ENCODE measurements at places on chromosomes 11 and 22. TPM values are rescaled to one million over a fixed set of nuclear protein-coding genes. Genes with fewer than 3 reads are reported as not detected.

Gene RAB38
- not detected for total RNA-seq

Gene CRYBA4
- not detected for total RNA-seq

Gene ADSL
- 195 TPM for total RNA-seq

Gene OR52A5
- not detected for total RNA-seq

Gene B4GAT1
- total RNA-seq: 34.4 TPM

Gene XKR3
- 0.97 TPM for total RNA-seq

Gene SCN3B
- total RNA-seq: 0.06 TPM

Gene IL10RA
- not detected for total RNA-seq

Gene MMP3
- 19.5 TPM for total RNA-seq

Gene CBX6
- 46.7 TPM for total RNA-seq

Gene CDON
- total RNA-seq: 1.7 TPM

GRCh38 chr22:38335077-38335476 is 17.8 kb upstream of the CSNK1E start:
- DNase-seq: no peak

DNA sequence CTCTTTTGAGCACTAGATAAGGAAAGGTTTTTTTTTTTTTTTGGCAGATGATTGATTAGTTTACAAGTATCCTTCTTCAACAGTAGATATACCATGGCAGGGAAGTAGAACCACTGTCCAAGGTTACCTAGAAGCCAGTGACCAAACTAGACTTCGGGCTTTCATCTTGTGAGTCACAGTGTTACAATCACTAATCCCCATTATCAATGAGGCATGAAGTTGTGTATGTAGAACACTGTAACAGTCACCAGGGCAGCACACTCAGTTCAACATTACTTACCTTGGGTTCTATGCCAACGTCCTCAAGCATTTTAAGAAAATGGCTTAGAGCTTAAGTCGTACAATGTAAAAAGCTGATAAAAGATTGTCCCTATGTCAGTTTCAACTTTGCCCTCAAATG is 430.9 kb downstream of the ETS1 start:
- no peak for DNase-seq

GRCh38 chr11:42976636-42977217 is 335.1 kb upstream of the API5 start:
- no peak for DNase-seq

DNA sequence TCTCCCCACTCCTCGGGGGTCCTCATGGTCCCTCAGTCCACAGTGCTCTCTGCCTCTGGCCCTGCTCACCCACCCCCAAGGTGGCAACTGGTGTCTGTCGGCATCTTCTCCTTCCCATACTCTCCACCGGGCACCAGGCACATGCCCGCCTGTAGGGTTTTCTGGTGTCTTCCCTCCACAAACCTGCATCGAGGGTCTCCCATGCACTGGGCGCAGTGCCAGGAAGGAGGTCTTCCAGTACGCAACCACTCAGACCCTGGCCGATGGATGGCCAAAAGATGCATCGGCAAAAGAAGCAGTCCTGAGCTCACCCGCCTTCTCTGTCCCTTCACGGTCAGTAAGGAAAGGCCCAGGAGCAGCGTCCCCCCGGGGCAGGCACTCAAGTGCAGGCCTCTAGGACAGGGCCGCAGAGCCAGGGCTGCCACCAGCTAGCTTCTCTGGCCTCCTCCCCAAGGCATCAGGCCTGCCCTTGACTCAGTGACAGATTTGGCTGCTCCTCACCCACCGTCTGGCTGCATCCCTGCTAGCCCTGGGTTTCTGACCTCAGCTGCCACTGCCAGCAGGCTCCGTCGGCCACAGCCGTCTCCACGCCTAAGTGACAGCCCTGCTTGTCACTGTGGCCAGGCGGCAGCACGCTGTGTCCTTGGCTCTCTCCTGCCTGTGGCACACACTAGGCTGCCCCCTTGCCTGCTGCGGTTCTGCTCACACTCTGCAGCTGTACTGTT is 32.1 kb upstream of the IGSF9B start:
- DNase-seq: no peak

- no peak for DNase-seq
Observed at GRCh38 chr11:82458761-82459160, 274.9 kb downstream of the FAM181B start.

DNA sequence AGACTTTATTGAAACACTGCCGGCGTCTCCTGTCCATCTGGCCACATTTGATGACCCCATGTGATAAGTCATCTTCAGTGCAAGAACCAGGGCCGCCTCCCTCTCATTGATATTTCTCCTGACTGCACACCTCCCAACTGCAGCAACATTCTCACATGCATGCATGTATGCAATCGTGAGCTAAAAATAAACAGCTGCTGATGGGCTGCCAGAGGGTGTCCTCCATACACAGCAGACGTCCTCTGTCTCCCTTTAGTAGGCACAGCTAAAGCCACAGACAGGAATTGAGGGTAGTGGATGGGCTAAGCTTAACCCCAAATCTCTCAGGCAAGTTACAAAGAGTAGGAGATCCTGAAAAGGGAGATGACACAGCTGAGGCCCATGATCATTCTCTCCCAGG is 106.7 kb upstream of the HSD17B12 start:
- no peak for DNase-seq

- no peak for DNase-seq
Observed at GRCh38 chr22:27612115-27612514, 189.4 kb downstream of the MN1 start.

- DNase-seq: no peak
Observed at GRCh38 chr11:69058511-69059270, 10.0 kb downstream of the TPCN2 start.

GRCh38 chr11:47010179-47010578 is 73.6 kb downstream of the CSTPP1 start:
- DNase-seq: no peak

DNA sequence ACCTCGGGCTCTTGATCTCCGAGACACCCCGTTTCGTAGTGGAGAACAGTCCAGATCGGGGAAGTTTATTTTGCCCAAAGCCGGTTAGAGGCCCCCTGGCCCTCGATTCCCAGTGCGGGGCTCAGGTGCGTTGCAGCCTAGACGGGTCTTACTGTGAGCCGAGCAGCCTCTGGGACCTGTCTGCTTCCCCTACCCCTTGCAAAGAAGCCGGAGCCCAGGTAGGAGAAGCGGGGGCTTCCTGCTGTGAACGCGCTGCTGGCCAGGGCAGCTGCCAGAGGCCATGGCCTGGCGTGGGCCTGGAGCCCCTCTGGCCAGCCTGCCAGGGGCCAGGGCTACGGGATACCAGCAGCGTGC is 621 bp downstream of the TSPO start:
- no peak for DNase-seq

- DNase-seq: no peak
Observed at GRCh38 chr11:92227230-92227814, 2.7 kb downstream of the FAT3 start.

DNA sequence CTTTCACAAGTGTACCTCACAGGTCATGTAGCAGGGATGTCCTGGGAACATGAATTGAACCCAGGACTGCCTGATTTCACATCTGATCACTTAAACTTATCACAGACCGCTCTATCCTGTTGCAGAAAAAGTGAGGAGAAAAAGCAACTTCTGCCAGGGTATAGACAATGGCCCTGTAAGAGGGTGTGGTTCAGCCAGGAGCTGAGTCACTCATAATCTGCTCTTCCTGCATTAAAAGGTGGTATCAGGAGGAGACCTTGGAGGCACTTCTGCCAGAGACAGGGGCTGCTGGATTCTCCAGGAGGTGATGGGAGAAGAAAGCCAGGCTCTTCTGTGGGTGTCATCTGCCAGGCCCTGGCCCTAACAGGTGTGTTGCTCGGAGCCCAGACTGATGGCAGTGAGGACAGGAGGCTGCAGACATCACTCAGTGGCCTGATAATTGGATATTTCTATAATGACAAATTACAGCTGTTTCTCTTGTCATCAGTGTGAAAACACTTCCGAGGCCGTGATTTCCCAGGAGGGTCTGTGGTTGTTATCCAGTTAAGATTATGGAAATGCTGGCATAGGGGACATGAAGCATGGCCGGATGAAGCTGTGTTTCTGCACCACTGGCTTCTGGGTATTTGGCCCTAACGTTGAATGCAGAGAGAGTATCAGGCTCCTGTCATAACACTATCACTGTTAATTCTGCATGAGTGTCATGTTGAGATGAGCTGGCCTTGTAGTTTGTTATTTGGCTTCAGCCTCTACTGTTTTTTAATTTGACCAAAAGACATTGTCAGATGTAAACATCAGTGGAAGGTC is 125.1 kb upstream of the ZBED5 start:
- DNase-seq: peak; percentile 50

DNA sequence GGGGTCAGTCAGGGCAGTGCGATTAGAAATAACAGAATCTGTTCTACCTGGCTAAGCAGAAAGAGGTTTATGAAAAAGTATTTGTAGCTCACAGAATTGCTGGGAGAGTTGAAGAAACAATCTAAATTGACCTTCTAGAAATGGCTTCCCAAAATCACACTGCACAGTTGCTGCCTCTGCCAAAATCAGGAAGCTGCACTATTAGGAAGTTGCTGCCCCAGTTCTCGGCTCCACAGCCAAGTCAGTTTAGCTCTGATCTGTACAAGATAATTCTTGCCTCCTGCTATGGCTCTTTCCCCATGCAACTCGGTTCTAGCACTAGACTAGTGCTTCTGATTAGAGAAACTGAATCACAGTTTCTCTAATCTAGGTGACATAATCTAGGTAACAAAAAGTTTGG is 16.0 kb upstream of the CCDC90B start:
- no peak for DNase-seq

DNA sequence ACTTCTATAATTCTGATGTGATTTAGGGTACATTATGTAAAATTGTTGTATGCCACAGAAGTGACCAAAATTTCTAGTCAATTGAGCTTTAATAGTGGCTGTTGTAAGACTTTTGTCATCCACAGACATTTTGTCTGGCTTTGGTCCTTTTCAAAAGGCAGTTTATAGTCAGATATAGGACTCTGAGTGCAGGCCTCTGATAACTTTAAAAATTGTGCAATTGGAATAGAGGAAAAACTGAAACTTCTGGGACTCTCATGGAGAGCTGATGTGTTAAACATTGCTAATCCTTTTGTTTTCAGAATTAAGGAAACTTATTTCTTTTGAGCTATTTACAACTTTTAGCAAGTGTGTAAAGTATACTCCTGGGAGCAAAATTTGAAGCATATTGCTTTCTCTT is 9.0 kb upstream of the MRPL17 start:
- DNase-seq: no peak

- no peak for DNase-seq
Observed at GRCh38 chr11:62883673-62884072, 3.0 kb downstream of the SLC3A2 start.

DNA sequence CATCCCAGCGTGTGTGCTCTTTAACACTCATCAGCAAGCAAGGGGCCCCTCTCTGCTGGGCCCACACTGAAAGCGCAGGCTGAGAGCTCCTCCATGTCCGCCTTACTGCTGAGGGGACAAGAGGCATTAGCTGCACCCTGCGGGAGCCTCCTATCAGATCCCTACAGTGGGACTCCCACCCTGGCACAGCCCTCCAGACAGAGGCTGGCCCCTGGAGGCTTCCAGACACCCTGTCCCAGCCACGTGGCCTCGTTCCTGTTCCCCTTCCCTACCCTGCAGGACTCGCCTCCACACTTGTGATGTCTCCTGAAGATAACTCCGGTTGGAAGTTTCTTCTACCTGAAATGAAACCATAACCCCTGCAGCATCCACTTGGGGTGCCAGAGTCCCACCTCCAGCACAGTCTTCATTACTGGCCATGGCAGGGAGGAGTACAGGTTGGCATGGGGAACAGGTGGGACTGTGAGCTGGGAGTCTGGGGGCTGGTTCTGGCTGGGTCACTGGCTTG is 5.0 kb upstream of the SH3BP1 start:
- DNase-seq: no peak

DNA sequence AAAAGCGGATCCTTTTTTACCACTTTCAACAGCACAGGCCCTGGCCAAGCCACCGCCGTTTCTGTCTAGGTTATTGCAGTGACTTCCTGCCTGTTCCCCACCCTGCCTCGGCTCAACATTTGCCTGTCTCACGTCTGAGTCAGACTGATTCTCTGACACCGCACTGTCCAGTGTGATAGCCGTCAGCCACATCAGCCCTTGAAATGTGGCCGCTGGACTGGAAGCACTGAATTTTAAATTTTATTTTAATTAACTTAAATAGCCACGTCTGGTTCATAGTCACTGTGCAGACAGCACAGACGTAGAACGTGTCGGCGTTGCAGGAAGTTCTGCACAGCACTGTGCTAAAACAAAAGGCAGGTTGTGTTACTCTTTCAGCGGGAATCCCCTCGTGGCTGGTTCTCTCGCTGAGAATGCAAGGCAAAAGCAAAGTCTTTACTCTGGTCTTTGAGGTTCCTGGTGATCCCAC is 56.3 kb upstream of the ADSL start:
- DNase-seq: peak; percentile 67

Data from HT1080 (cell line).